ENCODE measurements at places on chromosomes 16 and 17.

DNA sequence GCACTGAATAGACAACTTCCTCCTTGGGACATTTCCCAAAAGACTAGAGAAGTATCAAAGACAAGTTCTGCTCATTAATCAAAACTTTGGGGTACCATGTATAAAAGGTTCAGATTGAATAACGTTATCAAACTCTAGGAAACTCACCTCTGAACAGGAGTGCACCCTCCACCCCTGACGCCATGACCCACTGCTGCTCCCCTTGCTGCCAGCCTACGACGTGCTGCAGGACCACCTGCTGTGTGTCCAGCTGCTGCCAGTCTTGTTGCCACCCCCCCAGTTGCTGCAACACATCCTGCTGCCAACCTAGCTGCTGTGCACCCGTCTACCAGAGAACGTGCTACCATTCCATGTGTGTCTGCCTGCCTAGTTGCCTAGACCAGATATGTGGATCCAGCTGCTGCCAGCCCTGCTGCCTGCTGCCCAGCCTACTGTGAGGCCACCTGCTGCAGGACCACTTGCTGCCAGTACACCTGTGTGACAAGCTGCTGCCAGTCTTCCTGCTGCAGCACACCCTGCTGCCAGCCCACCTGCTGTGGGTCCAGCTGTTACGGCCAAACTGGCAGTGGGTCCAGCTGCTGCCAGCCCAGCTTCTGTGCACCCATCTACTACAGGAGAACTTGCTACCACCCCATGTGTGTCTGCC is 13.8 kb upstream of the KRTAP9-2 start:
- DNase-seq = no peak

- DNase-seq = no peak
Measured at GRCh38 chr17:81923302-81924260, 4.0 kb downstream of the MAFG start.

GRCh38 chr16:75241955-75242354 is 9.5 kb downstream of the BCAR1 start:
- DNase-seq = no peak

- no peak for DNase-seq
Measured at GRCh38 chr17:82357394-82357793, 1.7 kb upstream of the TEX19 start.

- DNase-seq = no peak
Measured at GRCh38 chr16:84689111-84689510, 10.7 kb upstream of the USP10 start.

- DNase-seq = no peak
Measured at GRCh38 chr16:22164482-22164881, 2.2 kb downstream of the SDR42E2 start.

- DNase-seq = no peak
Measured at GRCh38 chr17:49136335-49136734, 3.8 kb downstream of the B4GALNT2 start.

- DNase-seq = no peak
Measured at GRCh38 chr17:41621916-41622315, 2.5 kb downstream of the KRT17 start.

DNA sequence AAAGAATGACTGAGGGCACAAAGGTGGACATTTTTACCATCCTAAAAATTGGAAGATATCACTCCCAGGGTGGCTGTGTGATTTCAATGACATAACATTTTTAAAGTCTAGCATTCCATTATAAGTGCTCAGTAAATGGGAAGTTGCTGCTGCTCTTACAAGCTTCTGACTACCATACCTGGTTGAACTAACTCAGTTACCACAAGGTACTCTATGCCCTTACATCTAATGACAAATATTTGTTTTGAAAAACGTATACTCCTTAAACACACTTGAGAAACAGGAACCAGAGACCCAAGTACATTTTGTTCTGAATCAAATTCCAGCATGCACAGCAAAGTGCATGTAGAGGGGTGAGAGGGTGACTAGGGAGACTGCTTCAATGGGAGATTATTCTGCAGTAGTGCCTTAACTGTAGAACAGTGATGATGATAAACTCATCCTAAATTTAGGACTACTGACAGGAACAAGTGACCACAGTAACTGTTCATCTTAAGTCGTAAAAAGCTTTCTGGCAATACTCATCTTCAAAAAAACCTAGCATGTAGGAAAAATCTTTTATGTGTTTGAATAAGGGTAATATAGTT is 83.5 kb downstream of the KANSL1 start:
- no peak for DNase-seq

DNA sequence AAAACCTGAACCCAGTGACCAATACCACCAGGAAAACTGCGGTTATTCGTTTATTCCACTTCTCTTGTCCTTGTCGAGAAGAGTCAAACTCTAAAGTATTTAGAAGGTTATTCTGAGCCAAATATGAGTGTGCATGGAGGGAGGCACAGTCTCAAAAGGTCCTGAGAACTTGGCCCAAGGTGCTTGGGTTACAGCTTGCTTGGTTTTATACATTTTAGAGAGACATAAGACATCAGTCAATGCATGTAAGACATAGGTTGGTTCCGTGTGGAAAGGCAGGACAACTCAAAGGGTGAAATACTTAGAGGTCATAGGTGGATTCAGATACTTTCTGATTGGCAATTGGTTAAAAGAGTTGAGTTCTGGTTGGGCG is 681 bp upstream of the TRAP1 start:
- DNase-seq = no peak
